ENCODE measurements at places on chromosomes 2 and 18.

DNA sequence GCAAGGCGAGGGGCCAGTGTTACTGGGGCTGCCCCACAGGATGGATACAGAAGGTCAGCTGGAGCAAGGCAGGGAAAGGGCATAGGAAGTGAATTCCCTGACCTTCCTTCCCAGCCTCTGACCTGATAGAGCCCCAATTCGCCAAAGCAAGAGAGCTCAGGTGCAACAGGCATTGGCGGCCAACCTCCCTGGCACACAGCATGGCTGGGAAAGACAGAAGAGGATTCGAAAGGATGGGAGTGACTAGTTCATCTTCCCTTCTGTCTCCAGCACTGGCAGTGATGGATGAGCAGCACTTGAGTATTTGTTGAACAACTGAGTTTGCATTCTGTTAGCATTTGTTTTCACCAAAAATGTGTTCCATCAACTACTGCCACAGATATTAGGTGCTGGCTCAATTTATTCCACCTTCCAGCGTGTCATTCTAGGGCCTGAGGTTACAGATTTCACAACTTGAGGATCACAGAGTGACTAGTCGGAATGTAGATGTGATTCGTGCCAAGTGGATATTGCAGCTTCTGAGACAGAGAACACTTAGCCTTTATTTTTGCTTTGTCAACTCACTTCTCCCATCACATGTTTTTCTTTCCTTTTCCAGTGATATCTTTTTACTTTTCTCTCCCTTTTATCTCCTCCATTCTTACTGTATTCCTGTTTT, 6.2 kb downstream of the COPS8 start:
- DNase-seq, result peak; percentile 63

DNA sequence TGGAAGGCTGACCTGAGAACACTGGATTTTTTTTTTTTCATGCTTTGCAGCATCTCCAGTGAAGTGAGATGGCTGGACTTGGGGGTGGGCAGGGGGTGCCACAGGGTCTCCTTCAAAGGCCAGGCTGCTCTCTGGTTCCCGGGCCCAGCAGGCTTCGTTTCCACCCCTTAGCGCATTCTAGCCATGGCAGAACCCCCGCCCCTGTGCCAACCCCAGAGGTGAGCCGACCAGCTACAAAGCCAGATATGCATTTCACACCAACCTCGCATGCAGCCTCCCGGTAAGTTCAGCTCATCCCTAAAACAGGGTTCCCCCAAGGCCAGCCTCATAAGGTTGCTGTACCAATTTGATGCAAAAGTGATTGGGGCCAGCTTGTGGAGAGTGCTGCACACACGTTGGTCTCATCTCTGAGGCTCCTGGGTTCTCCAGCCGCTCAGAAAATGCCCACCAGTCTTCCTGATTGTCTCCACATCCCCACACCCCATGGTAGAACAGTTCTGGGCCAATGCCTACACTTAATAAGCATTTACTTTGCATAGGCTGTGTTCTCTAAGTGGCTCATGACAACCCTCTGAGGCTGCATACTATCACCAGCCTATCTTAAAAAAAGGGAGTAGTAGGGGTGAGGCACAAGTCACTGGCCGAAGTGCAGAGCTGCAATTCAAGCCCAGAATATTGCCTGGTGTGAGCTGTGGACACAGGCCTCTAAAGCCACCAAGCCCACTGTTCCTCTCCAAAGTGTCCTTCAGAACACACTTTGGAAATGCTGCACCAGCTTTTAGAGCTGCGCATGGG, 23.3 kb downstream of the SMAD7 start:
- DNase-seq, result no peak

DNA sequence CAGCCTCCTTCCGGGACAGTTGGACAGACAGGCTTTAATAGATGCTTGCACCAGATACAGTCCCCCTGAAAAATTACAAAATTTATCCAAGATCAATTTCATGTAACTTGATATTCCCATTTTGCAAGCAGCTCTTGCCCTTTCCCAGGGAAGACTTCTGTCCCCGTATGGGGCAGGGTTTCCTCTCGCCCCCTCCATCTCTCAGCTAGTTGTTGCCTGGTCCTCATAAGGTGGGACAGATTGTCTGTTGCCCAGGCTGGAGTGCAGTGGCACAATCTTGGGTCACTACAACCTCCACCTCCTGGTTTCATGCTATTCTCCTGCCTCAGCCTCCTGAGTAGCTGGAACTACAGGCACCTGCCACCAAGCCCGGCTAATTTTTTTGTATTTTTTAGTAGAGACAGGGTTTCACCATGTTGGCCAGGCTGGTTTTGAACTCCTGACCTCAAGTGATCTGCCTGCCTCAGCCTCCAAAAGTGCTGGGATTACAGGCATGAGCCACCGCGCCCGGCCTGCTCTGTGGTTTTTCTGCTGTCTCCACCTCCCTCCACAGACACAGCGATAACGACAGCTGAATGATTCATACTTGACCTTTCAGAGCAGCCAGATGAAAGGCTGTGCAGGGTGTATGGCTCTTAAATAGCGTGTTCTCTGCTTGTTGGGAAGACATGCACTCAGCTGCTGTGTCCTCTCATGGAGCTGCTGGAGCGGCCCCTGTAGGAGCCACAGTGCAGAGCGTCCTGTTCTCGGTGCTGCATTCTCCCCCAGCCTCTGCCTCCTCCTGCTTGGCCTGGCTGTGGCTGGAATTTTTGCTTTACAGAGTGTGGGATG, 61.4 kb downstream of the TTC39C start:
- peak; percentile 86 for DNase-seq

DNA sequence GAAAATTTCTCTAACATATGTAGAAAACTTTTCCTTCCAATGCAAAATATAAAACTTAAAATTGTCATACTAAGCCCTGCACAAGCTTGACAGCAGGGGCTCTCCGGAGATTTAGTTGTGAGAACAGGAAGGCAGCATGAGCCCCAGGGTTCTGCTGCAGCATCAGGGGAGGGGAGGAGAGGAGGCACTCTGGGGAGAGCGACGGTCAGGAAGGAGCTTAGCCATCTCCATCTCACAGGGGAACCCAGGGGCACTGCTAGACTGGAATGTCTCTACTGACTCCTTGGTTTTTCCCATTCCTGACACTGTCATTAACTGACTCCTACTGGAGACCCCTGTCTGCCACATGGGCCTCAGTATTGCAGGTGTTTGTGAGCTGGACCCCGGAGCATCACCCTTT, 123.6 kb downstream of the GPR39 start:
- DNase-seq, result no peak

- peak; percentile 34 for DNase-seq
These were observed 4.3 kb downstream of the VAPA start for GRCh38 chr18:9918016-9918680.

- DNase-seq, result no peak
These were observed 126.4 kb upstream of the NCK2 start for GRCh38 chr2:105618351-105618659.
